HepG2 (cell line): ENCODE measurements at places on chromosomes 2 and 18.

- DNase-seq = no peak
Observed at GRCh38 chr18:28176698-28176947, 307 bp downstream of the CDH2 start.

DNA sequence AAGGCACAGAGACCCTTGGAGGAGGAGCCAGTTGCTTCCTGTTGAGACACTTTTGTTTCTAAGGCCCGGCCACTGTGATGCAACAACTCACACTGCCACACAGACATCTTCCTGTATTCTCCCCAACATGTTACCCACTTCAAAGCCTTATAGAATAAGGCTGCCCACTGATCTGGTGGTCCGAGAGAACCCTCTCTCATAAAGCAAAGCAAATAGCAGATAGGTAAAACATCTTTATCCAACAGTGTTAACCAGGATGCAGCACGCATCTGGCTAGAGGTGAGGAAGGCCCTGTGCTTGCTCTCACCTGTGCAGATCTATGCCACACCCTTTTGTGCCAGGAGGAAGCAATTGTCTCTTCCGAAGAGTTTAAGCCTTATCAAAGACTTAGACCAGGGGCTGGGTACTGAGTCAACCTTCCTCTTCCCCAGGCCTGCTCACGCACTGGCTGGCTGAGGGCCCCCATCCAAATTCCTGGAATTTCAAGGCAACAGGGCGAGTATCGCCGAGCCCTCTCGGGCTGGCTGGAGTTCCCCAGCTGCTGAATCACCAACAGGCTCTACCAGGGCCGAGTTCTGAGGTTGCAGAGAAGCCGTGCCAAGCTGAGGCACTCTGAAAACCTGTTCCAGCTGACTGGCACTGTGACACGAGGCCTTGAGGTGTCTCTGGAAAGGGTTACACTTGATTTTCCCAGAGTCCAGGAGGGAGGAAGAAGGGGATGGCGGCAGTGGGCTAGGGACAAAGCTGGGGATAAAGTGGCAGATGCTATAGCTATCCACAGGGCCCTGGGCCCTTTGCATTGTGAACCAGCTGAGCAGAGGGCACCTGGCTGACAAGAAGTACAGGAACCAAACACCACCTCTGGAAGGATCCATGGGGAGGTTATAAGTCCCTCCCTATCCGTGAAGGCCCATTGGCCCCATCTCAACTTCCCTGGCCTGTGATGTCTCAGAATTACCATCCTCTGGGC, 29.3 kb downstream of the TGFA start:
- DNase-seq = peak; percentile 40

- DNase-seq = no peak
Observed at GRCh38 chr2:237663517-237664110, 36.2 kb downstream of the LRRFIP1 start.

GRCh38 chr2:12114816-12115215, 368.4 kb downstream of the LPIN1 start:
- no peak for DNase-seq

GRCh38 chr2:143128681-143129580, at the start of gene ARHGAP15:
Gene ARHGAP15 (plus strand): TSS chr2:143129419.
- no peak for DNase-seq

DNA sequence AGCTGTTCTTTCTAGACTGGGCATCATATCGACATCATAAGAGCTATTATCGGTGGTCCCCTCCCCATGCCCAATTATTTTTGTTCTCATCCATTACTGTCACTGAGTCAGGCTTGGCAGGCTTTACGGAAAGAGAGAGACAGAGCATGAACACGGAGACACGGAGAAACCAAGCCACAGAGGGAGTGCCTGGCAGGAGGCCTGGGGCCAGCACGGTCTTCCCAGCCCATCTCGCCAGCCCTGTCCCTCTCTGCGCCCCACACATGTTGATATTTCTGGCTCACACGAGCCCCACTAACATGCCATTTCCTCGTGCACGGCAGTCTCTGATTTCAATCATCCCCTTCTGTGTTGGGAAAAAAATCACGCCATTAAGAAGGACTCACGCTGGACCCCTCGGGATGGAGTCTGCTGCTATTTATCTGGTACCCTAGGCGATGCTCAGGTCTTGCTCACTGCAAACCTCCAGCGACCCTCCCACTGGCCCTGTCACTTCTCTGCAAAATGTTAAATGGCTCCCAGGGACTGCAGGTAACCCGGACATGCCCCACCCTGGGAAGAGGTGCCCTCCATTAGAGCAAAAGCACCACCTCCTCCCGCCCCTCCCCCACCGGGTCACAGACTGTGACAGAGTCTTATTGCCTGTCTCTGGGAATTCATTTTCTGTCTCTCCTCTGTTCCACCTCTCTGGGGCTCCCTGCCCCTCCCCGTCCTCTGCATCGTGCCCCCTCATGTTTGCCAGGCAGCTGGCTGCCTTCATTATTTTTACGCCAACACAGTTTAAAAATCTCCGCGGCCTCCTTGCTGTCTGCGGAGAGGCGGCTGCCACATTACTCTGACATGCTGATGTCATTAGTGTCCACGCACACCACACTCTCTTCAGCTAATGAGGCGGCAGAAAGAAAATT, 40.1 kb upstream of the GBX2 start:
- DNase-seq = no peak

DNA sequence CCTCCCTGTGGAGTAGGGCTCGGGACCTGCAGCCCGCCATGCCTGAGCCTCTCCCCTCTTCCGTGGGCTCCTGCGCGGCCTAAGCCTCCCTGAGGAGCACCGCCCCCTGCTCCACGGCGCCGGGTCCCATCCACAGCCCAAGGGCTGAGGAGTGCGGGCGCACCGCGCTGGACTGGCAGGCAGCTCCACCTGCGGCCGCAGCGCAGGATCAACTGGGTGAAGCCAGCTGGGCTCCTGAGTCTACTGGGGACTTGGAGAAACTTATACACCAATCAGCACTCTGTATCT, 17.8 kb upstream of the ACVR2A start:
- DNase-seq = no peak

GRCh38 chr2:166942377-166942776, 54.1 kb downstream of the XIRP2 start:
- DNase-seq = no peak

DNA sequence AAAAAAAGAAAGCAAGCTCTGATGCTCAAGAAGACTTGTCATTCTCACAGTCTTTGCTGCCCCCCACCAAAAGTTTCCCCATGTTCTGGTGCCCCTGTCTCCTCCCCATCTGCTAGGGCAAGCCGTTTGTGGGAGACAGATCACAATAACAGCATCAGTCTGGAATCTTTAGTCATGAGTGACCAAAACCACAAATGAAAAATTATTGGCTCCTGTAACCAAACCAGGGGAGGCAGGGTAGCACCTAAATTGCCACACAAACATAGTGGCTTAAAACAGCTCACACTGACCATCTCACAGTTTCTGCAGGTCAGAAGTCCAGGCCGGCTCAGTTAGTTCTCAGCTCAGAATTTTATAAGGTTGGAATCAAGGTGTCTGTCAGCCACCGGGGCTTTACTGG, 9.1 kb upstream of the B3GNT7 start:
- no peak for DNase-seq

- no peak for DNase-seq
Observed at GRCh38 chr2:75579186-75579585, 18.4 kb upstream of the EVA1A start.

- DNase-seq = no peak
Observed at GRCh38 chr2:218404351-218405085, 4.8 kb downstream of the CTDSP1 start.

DNA sequence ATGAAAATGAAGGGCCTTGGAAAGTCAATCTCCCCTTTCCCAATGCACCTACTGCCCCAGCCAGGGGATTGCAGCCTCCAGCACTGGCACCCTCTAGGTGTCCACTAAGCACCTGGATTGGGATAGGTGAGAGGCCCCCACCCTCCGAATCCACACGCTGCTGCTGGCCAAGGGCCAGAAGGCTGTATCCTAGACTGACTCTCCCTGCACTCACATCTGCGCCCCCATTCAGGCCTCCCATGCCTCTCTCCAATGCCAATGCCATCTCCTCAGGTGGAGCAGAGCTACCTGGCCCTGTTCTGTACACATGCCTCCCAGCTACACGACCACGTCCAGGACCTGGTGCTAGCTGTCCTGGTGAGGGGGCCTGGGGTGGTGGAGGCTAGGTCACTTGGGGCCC, 9.8 kb downstream of the MFSD2B start:
- DNase-seq = no peak

GRCh38 chr18:58605027-58606020, 23.6 kb downstream of the ALPK2 start:
- peak; percentile 99 for DNase-seq

DNA sequence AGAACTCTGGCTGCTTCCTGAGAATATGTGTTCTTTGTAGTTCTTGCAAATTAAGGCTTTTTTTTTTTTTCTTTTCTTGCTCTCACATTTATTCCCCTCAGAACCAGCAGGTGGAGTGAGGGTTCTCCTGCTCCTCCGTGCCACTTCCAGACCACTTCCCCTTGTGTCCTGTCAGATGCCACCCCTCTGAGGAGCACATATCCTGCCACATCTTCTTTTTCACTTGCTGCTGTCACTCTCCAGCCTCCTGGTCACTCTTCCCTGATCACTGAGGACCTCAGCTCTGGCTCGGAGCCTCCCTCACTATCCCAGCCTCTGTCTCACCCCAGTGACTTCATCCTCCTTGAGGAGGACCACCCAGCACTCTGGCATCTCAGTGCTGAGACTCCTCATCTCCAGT, 100.5 kb downstream of the TACR1 start:
- DNase-seq = peak; percentile 39

DNA sequence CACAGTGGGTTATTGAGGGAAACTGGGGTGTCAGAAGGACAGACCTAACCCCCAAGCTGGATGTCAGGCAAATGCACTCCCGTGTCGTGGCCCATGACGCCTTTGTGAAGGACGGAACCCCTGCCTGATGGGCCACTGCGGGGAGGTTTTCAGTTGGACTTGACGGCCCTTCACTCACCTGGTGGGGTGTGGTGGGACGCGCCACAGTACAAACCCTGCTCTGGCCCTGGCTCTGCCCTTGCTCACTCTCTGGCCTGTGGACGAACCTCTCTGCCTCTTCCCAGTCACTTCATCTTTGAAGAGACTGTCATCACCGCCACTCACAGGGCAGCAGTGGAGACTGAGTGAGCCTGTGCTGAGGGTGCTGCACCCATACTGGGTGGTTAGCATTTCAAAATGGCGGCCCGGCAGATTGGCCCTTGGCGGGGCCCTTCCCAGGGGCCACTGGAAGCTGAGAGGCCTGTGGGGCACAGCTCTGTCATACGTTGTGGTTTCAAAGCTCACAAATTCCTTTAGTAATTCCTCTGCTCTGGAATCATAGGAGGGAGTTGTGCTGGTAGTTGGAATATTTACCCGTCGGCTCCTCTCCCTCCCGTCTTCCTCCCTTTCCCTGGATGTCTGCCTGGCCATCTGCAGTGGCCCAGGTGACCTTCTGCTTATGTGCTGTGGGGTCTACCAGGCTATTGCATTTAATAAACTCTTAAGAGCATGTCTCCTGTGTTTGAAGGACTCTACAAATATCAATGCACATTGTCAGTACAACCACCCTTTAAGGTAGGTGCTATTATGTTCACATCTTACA, 200.6 kb downstream of the CTIF start:
- DNase-seq = no peak

- DNase-seq = no peak
Observed at GRCh38 chr2:207073801-207074678, 91.7 kb downstream of the KLF7 start.

DNA sequence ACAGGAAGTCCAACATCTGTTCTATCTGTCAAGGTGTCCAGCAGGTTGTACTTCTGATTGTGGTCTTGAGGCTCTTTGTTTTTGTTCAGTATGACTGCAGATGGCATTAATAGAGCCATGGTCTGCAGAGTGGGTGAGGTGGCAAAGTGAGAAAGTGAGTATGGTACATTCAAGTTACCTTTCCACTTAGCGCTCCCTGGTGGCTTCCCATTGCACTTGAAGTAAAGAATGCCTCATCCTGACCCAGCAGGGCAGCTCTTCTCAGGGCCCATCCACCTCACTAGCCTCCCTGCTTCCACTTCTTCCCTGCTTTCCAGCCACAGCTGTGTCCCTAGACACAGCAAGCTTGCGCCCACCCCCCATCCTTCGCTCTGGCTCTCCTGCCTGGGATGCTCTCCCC, 148.0 kb upstream of the ALPP start:
- peak; percentile 39 for DNase-seq

DNA sequence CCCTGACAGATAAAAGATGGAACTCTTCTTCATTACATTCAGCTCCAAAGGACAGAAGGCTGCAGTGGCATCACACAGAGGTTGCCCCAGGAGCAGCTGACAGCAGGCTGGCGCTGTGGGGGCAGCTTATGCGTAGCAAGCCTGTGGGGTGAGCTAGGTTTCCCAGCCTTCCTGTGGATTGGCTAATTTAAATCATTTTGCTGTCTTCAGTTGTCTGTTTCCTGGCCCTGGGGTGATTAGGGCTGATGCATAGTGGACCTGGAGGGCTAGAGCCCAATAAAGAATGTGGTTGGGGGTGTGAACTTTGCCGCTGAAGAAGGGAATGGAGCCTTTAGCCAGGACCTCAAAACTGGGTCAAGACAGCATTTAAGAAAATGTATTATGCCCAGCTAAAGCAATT, 1038.0 kb downstream of the SOCS6 start:
- no peak for DNase-seq

DNA sequence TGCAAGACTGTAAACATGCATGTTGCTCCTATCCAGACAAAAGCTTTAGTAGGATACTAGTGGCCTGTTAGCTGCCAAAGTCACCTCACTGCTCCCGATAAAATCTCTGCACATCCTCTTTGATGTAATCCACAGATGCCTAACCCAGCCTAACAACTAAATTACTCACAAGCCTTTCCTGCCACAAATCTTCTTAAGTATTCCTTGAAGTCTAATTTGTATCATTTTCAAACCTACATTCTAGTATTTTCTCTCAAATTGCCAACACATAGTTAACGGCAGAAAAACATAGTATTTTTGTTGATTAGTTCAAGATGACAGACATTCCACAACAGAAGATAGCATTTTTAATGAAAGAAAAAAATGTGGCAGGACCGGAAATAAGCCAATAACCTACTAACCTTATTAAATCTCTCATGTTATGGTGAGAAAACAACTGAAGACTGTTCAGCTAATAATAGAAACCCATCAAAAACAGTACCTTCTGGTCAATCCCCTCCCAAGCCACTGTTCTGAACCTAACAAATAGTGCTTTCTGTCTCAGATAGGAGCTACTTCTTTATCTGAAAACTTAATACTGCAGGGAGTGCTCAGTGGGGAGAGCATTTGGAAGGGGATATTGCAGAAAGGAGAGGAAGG, at the start of gene MPP4:
TSS of gene MPP4 (minus strand) at position 57 of the 639 bp plus-strand sequence. CDS start 4,690 bp downstream, outside the sequence.
- DNase-seq = no peak

- no peak for DNase-seq
Observed at GRCh38 chr2:143157001-143157400, 27.8 kb downstream of the ARHGAP15 start.

DNA sequence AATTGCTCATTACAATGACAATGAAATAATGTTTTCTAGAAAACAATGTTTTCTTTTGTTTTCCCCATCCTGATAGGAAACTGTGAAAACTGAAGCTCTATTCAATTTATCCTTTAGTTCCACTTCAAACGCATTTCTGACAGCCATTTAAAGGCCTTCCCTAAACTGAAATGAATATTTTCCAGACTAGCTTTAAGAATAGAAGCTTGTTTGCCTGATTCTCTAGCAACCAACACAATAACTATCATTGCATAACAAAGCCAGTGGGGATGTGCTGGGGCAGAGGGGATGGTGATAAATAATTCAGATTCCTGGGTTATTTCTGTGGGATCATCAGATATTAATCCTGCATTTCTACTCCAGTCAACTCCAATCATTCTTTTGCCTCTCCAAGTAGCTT, 427.1 kb downstream of the RND3 start:
- DNase-seq = no peak
